Prostate gland (tissue), 2 donors: ENCODE measurements at places on chromosomes 7 and 10.

DNA sequence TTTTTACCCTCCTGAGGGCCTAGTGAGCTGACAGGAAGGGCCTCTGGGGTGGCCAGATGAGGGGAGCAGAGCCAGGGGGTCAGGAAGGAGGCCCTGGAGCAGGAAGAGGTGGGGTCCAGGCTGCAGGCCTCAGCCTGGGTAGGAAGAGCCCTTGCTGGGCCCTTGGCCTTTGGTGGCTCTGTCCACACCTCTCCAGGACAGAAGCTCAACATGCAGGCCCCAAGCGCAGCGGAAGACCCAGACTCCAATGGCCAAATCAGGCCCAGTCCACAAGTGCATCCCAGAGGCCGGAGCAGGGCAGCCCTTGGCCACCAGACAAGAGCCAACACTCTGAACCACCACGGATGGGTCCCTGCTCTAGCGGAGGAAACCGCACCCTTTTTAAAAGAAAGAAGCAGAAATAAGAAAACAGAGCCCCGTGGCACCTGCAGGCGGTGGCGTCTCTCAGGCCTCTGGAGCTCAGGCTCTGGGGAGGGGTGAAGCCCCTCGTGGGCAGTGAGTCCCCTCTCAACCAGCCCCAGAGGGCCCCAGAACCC is 52.8 kb downstream of the FOXL3 start:
- no peak for DNase-seq

DNA sequence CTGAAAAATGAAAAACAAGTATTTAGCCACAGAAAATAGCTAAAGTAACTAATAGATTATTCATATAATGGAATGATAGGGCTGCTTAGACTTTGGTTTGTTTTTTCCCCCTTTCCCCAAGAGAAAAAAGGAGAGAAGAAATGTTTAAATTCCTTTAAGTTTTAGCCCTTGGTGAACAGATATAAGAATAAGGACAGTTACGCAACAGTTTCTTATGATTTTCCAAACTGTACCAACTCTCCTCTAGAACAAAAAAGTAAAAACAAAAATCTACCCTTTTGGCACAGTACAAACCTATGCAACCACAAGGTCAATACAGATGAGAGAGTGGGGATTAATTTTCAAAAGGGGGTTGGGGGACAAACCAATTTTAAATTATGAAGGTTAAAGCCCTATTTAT is 227.7 kb downstream of the CHCHD3 start:
- DNase-seq: no peak

GRCh38 chr7:153638821-153639435 is 413.3 kb upstream of the DPP6 start:
- DNase-seq: no peak

DNA sequence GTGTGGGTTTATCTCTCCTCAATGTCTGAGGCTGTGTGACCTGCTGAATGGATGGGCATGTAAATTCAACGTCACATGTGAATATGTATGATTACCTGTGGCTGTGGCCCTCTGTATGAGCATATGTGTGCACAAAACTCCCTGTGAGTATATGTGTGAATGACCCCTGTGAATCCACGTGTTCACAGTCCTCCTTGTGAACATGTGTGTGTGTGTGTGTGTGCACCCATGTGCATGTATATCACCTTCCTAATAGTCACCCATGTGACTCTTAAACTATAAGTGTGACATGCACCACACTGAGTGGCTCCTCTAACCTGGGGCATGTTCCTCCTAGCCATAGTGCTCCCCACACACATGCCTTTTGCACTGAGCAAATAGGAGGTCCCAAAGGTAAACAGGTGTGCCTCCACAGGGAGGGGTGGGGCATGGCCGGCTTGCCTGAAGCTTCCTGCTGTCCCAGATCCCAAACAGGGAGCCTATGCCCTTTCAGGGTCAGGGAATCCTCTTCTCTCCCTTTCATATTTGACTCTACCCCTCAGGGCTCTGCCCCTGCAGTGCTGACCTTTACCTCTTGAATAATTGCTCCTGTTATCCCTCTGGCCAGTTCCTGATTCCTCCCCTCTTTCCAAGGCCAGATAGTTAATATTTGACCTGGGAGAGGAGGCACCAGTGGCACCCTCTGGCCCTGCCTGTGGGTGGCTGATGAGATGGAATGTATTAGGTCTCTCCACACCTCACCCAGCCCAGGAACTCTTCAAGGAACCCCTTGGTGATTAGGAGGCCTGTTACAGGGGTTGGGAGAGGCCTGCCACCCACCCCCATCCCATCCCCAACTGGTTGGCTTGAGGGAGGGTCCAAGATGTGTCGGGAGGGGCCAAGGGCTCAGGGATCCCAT is 1.9 kb downstream of the SEMA4G start:
- DNase-seq: no peak

- no peak for DNase-seq
These were observed 78.3 kb downstream of the NSUN6 start for GRCh38 chr10:18572959-18573561.

DNA sequence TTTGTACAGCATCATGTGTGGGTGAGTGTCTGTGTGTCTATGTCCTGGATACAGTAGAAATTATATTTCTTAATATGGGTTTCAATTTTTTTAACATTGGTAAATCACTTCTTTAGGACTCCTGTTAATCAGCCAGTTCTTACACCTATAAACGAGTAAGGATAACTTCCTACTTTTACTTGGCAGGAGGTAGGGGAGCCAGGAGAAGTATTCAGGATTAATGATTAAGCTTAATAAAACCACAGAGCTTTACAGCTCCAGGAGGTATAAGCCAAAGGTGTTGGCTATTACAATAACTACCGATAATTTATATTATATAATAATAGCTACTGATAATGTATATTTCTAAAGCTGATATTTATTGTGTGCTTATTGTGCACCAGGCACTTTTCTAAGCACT is 1.7 kb upstream of the FAM3C start:
- no peak for DNase-seq

DNA sequence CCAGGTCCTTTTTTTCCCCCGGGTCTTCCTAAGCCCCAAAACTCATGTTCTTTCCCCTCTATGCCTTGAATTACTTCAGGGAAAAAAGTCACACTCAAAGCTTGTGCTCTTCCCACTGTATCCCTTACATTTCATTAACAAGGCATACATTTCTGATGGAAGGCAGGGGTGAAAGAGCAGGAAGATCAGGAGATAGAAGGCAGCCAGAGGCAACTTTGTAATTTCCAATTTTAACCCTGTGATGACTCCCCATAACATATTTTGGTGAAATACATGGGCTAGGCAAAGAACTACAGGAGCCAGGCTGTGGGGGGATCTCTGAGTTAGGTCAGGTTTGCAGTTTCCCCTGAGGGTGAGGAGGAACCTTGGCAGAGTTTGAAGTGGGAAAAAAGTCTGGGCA is 635.0 kb downstream of the LRMDA start:
- no peak for DNase-seq

- DNase-seq: no peak
These were observed 286.1 kb downstream of the EXOC4 start for GRCh38 chr7:133539016-133539415.

DNA sequence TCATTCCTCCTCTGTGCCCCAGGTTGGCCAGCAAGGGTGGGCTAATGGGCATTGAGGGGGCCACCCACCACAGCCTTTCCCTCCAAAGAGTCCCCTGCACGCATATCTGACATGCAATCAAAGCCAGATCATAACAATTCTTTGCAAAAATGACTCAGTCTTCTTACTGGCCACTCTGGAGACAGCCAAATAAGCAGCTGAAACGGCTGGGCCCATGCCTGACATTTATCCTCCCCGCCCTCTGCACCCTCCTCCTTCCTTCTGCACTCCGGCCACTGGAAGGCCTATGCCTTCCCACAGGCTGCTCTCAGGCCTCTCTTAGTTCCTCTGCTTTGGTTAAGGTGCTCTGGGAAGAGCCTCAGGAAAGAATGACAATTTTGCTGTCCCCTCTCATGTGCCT is 29.2 kb upstream of the NPFFR1 start:
- DNase-seq: no peak

DNA sequence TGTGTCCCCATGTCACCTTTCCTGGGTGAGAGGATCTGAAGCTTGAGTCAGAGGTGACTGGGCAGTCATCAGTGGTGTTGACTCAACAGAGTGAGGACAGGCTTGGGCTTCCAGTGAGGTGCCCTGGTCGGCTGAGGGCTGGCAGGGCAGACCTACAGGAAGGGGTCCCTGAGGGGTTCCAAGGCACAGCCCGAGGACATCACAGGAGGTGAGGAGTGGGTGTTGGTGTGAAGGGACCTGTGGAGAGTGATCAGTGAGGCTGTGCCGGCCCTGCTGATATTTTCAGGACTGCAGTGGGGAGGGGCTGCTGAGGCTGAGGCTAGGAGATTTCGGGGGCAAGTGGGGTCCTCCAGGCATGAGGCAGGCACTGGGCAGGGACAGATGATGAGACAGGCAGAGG is 545.5 kb downstream of the TCERG1L start:
- no peak for DNase-seq

GRCh38 chr10:122471531-122472177 is 10.3 kb downstream of the HTRA1 start:
- no peak for DNase-seq

- DNase-seq: no peak
These were observed 5.3 kb downstream of the SH3PXD2A start for GRCh38 chr10:103849880-103850571.

GRCh38 chr10:128793726-128794655 is 667.8 kb upstream of the MKI67 start:
- no peak for DNase-seq

GRCh38 chr10:753530-753929 is 64.1 kb upstream of the DIP2C start:
- DNase-seq: no peak

GRCh38 chr10:30057421-30057841 is 2.0 kb downstream of the JCAD start:
- DNase-seq: no peak

DNA sequence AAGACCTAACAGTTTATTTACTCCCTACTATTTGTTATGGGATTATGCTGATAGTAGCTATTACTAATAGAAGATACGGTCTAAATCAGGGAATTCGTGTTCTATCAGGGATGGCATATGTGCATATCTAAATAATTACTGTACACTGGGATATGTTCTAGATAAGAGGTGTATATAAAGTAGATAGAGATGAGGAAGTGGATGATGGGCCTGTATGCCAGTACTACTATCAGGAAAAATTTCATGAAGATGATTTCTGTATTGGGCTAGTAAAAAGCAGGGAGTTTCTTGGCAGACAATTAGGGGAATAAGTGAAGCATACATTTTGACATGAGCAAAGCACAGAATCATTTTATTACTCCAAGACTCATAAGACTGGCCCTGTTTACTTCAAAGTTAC is 26.2 kb downstream of the PTPN12 start:
- no peak for DNase-seq

DNA sequence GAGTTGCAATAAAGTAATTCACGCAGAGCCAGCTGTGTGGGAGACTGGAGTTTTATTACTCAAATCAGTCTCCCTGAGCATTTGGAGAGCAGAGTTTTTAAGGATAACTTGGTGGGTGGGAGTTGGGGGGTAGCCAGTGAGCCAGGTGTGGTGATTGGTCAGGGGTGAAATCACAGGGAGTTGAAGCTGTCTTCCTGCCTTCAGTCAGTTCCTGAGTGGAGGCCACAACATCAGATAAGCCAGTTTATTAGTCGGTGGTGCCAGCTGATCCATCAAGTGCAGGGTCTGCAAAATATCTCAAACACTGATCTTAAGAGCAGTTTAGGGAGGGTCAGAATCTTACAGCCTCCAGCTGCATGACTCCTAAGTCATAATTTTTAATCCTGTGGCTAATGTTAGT is 3.3 kb upstream of the CYP51A1 start:
- DNase-seq: no peak

DNA sequence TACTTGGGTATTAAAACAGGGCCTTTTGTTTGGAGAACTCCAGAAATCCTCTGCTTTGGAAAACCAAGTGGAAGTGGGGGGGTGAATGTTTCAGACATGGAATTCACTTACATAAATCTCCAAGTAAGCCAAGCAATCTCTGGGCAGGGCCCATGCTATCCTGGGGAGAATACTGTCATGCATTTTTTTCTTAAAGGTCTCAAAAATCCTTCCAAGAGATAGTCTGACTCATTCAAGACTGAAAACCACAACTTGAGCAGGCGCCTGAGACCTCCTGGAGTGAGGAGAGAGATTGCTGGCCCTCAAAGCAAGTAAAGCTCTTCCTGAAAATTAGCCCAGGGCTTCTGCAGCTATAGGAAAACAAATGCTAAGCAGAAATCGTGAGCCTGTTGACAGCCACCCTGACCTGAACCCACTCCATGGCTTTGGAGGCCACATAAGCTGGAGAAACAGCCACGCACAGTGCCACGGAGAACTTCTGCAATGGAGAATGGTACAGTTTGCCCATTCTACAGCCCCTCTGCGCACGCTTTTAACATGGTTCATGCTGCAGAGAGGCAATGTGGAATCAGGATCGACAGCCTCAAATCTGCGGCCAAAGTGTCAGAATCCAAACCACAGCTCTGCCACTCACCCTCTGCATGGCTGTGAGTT is 203.1 kb upstream of the AUTS2 start:
- no peak for DNase-seq

- DNase-seq: peak; percentile 70
These were observed at the start of gene LZTS2 for GRCh38 chr10:100999742-101000126. TSS of gene LZTS2 (plus strand) at chr10:100999808. CDS start at chr10:101002539, 2,731 bp downstream.

GRCh38 chr10:99595236-99595635 is 25.0 kb downstream of the SLC25A28 start:
- no peak for DNase-seq

GRCh38 chr7:153398789-153399553 is 639.4 kb downstream of the ACTR3B start:
- no peak for DNase-seq

DNA sequence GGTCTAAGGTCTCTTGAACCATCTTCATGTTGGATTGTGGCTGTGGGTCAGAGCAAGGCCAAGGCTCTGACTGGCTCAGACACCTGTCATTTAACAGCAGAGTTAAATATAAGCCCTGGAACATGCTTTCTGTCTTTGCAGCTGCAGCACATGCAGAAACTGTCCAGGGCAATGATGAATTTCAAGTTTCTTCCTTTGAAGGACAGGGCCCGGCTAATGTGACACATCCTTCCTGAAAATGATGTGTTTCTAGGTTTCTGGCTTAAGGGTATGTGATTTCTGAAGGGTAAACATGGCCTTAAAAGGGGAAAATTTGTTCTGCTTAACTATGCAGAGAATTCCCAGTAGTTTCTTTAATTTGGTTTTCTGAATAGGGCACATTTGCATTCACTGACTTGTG is 34.0 kb upstream of the SLC35B4 start:
- DNase-seq: no peak

- DNase-seq: no peak
These were observed 13.0 kb upstream of the PCBD1 start for GRCh38 chr10:70901276-70901878.

- no peak for DNase-seq
These were observed 294.5 kb upstream of the NFE2L3 start for GRCh38 chr7:25857376-25858067.

- DNase-seq: peak; percentile 49
These were observed 909 bp upstream of the CC2D2B start for GRCh38 chr10:95906677-95907455.

- peak; percentile 26 for DNase-seq
These were observed 40.2 kb downstream of the ASB13 start for GRCh38 chr10:5625992-5626777.

DNA sequence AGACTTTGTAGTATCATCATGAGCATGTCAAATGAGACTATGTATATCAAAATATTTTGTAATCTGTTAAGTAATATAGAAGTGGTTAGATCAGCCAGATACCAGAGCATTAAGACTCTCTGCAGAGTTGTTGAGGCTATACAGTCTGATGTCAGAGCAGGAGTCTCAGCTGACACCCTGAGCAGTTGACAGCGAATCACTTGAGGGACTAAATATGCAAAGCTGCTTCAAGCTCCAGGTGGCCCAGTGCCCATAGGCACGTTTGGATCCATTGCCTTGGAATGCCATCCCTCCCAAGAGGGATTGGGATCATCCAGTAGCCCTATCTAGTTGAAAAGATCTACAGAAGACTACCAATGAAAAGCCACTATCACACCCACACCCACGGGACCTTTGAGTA is 210.2 kb downstream of the TAX1BP1 start:
- no peak for DNase-seq
